ENCODE measurements at places on chromosomes 16 and 17.
A peak's percentile ranks its signal among the peaks of the same experiment; 100 is the strongest.

GRCh38 chr17:12547831-12548230 is 117.9 kb upstream of the MYOCD start:
- no peak for DNase-seq

DNA sequence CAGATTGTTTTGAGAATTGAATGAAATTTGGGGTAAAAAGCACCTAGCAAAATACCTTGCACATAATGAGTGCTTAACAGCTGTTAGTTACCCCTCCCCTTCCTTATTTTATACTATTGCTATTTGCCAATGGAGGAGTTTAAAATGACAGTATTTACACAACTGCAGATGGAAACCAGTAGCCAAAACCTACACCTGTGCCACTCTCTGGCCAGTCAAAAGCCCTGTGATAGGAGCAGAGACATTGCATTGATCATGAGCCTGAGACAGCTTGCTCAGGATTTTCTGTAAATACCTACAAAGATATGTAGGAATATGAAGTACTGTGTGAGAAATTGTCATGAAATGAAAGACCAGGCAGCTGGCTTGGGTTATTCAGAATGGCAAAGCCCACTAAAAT is 115.3 kb upstream of the HLF start:
- DNase-seq: no peak

GRCh38 chr16:69935278-69935711 is 15.8 kb upstream of the CLEC18A start:
- no peak for DNase-seq

GRCh38 chr17:60559995-60560859 is 34.2 kb upstream of the APPBP2 start:
- DNase-seq: no peak

- DNase-seq: no peak
Observed at GRCh38 chr17:73589363-73589980, 54.8 kb downstream of the SDK2 start.

DNA sequence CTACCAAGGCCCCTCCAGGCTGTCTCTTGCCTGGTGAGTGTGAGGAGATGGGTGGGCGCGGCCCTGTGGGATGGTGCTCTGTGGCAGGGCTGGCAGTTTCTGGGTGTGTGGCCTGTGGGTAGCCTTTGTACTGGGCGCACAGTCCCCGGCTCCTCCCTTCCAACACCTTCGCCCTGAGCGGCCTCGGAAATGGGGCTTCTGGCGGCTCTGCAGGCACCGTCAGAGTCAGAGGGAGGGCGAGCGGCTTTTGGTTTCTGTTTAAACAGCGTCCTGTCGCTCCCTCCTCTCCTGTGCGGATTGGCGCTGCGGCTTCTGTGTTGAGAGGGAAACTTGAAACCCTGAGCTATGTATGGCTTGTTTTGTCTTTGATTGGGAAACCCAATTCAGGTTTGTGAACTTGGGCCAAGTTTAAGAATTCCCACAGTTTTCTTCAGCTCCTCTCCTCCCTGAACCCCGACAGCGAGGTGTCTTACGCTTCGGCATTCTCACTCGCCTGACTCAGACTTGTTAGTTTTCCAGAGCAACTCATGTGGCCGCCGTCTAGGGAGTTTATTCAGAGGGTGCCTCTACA is 8.3 kb upstream of the ZNF750 start:
- DNase-seq: peak; percentile 31

- no peak for DNase-seq
Observed at GRCh38 chr17:66971264-66971663, 6.8 kb downstream of the CACNG4 start.

GRCh38 chr17:34865716-34866115 is 95.5 kb downstream of the CCT6B start:
- DNase-seq: no peak

DNA sequence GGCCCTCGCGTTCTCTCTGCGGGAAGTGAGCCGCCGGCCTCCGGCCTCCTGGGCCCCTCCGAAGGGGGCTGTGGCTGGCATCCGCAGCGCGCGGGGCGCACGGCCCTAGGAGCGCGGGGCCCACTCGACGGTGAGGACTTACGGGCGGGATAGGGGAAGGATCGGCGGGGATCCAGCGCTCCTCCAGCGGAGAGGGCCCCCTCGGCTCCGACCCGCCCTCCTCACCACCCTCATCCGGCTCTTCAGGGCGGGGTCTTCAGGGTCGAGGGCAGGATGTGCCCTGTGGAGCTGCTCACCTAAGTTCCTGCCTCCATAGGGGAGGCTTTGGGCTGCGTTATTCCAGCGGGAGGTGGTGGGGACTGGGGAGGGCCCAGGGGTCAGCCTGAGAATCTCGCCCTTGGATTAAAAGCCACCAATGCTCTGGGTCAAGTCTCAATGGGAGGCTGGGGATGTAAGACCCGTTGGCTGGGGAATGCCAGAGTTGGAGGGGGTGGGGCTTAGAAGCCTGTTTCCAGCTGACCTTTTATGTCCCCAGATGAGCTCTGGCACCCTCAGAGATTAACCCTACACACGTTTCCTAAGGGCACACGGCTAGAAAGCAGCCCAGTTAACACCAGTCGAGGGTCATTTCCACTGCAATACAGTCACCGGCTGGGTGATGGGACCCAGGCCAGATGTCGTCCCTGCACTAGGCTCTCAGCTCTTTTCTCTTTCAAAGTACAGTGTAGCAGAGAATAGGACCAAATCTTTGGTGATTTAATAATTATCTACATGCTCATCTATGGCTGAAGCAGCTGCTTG is 13.4 kb downstream of the TBX2 start:
- DNase-seq: no peak

GRCh38 chr17:44314869-44315661 is 6.7 kb downstream of the RUNDC3A start:
- peak; percentile 41 for DNase-seq

DNA sequence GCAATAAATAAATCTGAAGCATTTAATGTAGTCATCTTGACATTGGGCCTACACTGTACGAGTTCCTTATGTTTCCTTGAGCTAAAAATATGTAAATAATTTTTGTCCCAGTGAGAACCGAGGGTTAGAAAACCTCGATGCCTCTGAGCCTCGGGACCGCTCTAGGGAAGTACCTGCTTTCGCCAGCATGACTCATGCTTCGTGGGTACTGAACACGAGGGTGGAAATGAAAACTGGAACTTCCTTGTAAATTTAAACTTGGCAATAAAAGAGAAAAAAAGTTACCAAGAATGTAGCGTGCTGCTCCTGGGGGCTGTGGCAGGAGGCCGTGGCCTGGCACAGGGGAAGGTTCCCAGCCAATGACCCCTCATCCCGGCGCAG is 74.1 kb downstream of the SOCS1 start:
- DNase-seq: no peak

DNA sequence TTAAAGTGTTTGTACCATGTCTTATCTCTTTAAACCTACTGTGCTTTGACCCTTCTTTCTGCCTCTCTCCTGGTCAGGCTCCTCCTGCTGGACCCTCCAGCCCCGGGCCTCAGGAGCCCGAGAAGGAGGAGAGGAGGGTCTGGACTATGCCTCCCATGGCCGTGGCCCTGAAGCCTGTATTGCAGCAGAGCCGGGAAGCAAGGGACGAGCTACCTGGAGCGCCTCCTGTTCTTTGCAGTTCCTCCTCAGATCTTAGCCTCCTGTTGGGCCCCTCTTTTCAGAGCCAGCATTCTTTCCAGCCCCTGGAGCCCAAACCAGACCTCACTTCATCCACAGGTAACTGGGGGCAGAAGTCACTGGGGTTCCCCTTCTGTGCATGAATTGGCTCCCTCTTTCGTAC is 13.6 kb downstream of the CNTROB start:
- no peak for DNase-seq

DNA sequence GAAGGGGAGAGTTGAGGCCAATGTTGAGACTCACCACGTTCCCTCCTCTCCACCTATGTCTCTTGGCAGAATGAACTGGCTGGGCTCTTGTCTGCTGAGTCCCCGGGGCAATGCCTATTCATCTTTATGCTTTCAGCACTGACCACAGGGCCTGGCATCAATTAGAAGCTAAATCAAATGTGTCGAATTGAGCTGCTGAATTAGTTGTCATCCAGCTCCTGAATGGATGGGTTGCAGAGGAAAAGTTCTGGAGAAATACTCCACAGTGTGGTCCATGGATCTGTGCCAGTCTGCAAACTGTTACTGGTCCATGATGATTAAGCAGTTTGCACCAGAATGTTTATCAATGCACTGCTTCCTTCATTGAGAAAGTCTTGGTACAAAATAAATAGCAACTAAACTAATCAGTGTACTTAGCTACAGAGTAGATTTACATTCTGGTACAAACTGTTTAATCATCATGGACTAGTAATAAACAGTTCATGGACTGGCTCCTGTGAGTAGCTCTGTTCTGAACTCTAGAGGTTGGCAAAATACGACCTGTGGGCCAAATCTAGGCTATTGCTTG is 4.6 kb downstream of the CNGB1 start:
- no peak for DNase-seq

DNA sequence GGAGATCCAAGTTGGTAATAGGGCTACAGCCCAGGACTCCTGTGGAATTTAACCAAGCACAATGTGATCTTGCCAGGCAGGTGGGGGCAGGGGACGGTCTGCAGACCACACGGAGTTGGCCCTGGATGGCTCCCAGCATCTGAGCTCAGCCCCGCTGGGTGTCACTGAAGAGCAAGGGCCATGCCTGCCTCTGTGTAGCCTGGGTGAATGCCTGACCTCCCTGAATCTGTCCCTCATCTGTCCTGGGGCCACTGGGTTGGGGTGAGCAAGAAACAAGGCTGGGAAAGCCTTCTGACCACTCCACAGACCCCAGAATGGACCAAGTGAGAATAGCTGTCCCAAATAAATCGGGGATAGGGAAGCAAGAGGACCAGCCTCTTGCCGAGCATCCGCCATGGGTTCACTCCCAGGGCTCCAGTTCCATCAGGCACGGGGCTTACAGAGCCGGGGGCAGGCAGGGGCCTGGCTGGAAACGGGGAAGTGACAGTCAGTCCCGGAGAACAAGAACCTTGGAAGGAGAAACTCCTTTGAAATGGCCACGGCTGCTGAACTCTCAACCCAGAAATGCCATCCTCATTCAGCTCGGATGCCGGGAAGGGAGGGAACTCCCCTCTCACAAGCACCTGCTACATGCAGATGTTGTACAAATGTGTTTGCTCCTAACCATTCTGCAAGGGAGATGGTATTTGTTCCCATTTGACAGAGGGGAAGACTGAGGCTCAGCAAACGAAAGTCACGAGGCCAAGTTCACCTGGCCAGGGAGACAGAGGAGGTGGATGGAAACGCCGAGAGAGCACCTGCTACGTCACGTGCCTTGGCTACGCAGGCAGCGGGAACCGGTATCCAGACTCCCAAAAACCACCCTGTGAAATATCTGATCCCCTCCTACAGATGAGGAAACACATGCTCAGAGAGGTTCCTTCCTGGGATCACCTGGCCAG is 50.0 kb downstream of the RMI2 start:
- no peak for DNase-seq

- no peak for DNase-seq
Observed at GRCh38 chr17:67833946-67834631, 8.8 kb downstream of the BPTF start.

DNA sequence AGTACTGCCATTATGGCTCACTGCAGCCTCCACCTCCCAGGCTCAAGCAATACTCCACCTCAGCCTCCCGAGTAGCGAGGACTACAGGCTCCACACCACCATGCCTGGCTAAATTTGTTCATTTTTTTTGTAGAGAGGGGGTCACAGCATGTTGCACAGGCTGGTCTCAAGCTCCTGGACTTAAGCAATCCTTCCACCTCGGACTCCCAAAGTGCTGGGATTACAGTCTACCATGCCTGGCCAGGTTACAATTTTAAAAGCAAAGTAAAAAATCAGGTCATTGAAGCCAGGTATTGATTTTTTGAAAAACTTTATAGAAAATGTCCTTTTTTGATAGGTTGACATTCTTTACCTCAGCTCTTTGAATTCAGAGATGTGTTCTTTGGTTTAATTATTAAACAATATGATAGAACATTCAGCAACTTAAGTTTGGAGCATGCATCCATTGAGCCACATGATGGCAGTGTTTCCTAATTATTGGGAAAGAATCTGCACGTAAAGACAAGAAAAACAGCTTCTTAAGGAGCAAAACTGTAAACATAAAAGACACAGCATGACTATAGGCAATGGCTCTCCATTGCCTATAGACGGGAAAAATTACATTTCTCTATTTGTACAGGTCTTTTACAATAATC is 1.7 kb upstream of the SLC16A11 start:
- DNase-seq: no peak

- no peak for DNase-seq
Observed at GRCh38 chr17:15918661-15919259, 26.2 kb upstream of the ADORA2B start.

DNA sequence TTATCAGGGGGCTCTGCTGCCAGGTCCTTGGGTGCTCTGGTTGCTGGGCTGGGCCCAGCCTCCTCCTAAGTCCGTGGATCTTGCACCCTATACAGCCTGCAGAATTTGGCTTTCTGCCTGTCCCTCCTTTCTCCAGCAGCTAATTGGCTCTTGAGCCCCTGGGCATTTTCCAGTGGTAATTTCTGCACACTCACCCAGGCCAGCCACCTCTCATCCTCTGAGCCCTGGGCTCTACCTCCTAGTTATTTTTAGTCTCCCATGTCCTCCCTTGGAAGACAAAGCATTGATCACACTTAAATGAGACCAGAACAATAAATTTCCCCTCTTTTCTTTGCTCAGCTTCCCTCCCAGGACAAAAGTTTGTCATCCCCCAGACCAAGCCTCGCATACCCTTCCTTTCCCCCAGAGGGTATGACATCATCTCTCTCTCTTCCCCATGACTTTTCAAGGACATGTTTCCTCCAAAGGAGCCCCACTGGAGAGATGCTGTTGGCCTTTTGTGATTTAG is 38.1 kb downstream of the C17orf75 start:
- DNase-seq: no peak

DNA sequence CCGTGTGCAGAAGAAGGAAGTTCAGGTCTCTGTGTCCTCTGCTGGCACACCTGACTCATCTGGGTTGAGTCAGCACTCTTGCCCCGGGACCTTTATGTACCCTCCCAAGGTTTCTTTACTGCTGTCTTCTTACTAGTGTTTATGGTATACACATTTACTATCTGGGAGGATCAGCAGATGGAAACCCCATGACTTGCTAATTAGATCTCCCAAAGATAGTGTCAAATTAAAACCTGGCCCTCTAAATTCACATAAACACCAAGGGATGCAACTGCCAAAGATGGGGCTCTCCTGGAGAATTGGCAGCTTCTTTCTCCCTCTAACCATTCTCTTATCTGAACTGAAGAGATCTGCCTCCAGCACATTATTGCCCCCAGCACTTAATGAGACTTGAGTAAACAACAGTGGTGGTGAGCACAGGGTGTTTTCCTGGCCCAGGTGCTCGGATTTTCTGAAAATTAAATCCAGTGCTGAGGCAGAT is 718.1 kb upstream of the SOX9 start:
- no peak for DNase-seq

GRCh38 chr16:50745940-50746339 is 4.1 kb downstream of the CYLD start:
- no peak for DNase-seq

GRCh38 chr16:78199325-78200022 is 100.0 kb downstream of the WWOX start:
- DNase-seq: no peak

Measured in stimulated activated CD8-positive, alpha-beta memory T cell treated with anti-CD3 and anti-CD28 coated beads, Interleukin-2, amount 100 ng/mL, for 48 hours (primary cell).